DMS79 (cell line): ENCODE measurements at places on chromosomes 2 and 18.
A peak's percentile ranks its signal among the peaks of the same experiment; 100 is the strongest.

GRCh38 chr2:160039166-160039903 lies 23.1 kb downstream of the PLA2R1 start:
- no peak for DNase-seq

DNA sequence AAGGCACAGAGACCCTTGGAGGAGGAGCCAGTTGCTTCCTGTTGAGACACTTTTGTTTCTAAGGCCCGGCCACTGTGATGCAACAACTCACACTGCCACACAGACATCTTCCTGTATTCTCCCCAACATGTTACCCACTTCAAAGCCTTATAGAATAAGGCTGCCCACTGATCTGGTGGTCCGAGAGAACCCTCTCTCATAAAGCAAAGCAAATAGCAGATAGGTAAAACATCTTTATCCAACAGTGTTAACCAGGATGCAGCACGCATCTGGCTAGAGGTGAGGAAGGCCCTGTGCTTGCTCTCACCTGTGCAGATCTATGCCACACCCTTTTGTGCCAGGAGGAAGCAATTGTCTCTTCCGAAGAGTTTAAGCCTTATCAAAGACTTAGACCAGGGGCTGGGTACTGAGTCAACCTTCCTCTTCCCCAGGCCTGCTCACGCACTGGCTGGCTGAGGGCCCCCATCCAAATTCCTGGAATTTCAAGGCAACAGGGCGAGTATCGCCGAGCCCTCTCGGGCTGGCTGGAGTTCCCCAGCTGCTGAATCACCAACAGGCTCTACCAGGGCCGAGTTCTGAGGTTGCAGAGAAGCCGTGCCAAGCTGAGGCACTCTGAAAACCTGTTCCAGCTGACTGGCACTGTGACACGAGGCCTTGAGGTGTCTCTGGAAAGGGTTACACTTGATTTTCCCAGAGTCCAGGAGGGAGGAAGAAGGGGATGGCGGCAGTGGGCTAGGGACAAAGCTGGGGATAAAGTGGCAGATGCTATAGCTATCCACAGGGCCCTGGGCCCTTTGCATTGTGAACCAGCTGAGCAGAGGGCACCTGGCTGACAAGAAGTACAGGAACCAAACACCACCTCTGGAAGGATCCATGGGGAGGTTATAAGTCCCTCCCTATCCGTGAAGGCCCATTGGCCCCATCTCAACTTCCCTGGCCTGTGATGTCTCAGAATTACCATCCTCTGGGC lies 29.3 kb downstream of the TGFA start:
- peak; percentile 49 for DNase-seq

GRCh38 chr18:54947091-54947490 lies 12.2 kb downstream of the CCDC68 start:
- DNase-seq: peak; percentile 3

- DNase-seq: no peak
Measured at GRCh38 chr2:150710916-150711315, 223.4 kb upstream of the RND3 start.

- no peak for DNase-seq
Measured at GRCh38 chr18:38444971-38445803, 879.6 kb upstream of the CELF4 start.

DNA sequence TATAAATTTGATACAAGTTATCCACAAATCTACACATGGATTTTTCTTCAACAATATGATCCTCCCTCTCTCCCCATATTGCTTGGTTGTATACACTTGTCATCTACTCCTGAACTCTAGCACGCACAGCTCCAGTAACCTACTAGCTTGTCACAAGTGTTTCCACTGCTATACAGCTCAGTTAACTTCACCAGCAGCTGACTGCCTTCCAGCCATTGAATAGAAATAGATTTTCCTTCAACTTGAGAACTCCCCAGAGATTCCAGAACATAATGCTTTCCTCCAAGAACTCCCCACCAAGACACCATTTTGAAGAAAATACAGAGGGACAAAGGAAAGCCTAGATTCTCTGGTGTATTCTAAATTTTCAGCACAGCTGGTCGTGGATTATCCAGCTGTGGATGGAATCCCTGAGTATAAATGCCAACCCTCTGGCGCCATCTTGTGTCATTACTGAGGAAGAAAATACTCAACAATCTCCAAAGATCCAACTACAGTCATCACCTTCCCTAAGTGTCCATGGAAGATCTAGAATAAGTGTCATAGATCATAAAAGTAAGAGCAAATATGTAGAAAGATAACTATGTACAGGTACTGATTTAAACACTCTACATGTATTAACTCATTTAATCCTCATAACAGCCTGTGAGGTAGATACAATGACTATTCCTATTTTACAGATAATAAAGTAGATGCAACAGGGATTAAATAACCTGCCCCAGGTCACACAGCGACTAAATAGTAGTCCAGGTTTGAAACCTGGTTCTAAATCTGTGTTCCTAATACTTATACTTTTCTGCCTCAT lies 156.7 kb downstream of the ARHGAP28 start:
- DNase-seq: no peak

DNA sequence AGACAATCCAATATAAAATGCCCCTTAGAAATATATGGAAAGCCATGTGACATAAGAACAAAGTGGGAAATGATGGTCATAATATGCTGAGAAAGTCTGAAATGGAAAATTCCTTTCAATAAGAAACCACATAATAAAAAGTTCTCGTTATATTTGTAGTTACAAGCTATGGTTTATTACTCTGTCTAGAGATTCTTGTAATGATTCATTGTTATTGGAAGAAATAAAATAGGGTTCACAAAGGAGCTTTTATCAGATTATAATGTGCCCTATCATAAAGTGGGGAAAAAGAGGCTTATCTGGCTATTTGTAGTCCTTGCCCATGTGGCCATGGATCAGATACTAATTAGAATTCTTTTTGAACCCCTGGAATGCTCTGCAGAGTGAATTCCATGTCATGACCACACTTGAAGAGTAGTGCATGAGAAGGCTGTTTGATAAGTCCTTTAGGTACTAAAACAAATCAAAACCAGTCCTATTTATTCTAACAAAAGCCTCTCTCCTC lies 420.7 kb upstream of the NRP2 start:
- no peak for DNase-seq

- DNase-seq: peak; percentile 89
Measured at GRCh38 chr2:231673348-231673770, 35.0 kb upstream of the PTMA start.

GRCh38 chr18:13448335-13448795 lies 229.8 kb downstream of the LDLRAD4 start:
- DNase-seq: no peak

DNA sequence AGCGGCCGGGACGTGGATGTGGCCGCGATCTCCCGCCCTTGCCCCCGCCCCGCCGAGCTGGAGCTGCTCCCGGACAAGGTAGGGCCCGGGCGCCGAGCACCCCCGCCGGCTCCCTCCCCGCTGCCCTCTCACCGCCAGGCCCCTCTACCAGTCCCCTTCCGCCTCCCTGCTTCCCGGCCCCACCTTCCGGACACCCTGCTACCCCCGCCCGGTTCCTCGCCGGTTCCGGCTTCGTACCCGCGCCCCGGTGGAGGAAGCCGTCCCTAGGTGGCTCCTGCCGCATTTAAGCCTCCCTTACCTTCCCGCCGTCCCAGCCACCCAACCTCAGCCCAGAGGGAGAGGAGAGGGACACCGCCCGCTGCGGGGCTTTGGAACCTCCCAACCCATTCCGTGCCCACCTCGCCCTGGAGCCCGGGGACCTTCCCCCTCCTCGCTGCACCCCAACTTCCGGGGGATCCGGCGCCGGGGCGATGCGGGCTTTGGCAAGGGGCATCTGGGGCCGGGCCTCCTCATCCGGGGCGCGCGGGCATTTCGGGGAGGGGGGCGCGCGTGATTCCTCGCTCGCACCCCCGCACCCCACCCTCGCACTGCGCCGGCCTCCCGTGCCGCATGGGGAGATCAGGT lies 475 bp downstream of the B3GNT2 start:
- DNase-seq: peak; percentile 13

GRCh38 chr2:218161644-218162043 lies 5.1 kb downstream of the CXCR1 start:
- no peak for DNase-seq

GRCh38 chr2:60806988-60807681 lies 51.1 kb downstream of the PAPOLG start:
- DNase-seq: no peak

GRCh38 chr2:195763866-195764265 lies 106.8 kb downstream of the SLC39A10 start:
- DNase-seq: no peak

DNA sequence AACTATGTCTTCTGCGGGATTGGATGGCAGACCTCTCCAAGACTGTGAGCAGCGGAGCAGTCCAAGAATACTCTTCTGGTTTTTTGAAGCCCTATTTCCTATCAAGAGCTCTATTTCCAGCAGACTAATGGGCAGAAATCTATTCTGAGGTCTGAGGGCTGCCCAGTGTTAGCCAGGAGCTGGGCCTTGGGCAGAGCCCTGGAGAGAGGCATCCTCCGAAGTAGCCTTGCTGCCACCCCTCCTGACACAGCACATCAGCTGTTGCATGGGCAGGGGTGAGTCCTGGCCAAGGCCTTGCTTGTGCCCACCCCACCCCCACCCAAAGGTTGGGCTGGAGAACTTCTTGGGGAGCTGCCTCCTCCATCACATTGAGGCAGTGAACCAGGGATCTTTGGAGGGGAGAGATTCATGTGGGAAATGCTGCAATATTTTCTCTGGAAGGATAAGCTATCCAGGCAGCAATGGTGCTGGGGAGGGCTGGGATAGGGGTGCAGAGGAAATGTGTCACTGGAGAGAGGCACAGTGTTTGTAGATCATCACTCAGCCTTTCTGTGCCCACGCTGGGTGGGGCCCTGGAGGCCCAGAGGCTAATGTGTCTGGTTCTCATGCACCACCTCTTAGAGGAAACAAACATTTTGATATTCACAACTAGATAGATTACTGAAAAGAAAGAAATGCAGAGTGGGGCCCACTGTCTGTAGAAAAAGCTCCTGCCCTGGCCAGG lies 104.7 kb downstream of the VSNL1 start:
- DNase-seq: no peak

- no peak for DNase-seq
Measured at GRCh38 chr2:46329803-46330775, 32.9 kb downstream of the EPAS1 start.

DNA sequence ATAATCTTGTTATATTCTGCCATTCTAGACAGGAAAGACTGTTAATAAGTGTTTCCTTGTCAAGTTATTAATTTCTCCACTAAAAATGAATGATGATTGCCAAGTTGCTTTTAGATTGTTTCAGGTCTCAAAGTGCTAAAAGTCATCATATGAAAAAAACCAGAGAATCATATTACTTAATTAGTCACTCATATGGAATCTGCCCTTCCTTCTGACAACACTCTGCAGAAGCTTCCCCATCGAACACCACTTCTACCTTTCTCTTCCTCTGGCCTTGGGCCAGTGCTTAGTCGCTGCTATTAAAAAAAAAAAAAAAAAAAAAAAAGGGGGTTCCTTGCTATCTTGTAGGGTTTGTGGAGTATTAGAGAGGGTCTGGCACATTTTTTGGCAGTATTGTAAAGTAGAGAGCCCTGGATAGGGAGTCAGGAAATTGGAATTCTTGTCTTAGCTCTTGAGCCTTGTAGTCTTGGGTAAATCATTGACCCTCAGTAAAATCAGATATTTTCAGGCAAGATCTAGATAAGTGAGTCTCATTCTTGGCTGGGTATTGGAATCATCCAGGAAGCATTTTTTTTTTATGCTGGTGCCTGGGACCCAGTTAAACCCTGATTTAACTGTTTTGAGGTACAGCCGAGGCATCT lies 141.7 kb upstream of the CCDC68 start:
- DNase-seq: no peak

DNA sequence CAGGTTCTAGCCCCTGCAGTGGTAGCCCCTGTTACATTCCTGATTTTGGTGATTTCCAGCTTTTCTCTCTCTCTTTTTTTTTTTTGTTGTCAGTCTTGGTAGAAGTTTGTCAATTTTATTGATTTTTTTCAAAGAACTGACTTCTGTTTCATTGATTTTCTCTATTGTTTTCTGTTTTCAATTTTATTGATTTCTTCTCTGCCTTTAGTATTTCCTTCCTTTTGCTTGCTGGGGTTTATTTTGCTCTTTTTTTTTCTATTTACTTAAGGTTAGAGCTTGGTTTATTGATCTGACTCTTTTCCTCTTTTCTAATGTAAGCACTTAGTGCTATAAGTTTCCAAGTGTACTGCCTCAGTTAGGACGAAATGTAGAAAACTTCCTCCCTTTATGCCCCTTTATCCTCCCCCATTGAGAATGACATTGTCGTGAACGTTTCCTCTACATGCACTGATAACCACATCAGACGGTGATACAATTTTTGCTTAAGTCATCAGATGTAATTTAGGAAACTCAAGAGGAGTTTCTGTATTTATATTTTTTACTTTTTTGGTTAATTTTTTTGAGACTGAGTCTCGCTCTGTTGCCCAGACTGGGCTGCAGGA lies 81.1 kb upstream of the HS6ST1 start:
- no peak for DNase-seq

GRCh38 chr2:198127627-198128026 lies 323.2 kb downstream of the PLCL1 start:
- no peak for DNase-seq

DNA sequence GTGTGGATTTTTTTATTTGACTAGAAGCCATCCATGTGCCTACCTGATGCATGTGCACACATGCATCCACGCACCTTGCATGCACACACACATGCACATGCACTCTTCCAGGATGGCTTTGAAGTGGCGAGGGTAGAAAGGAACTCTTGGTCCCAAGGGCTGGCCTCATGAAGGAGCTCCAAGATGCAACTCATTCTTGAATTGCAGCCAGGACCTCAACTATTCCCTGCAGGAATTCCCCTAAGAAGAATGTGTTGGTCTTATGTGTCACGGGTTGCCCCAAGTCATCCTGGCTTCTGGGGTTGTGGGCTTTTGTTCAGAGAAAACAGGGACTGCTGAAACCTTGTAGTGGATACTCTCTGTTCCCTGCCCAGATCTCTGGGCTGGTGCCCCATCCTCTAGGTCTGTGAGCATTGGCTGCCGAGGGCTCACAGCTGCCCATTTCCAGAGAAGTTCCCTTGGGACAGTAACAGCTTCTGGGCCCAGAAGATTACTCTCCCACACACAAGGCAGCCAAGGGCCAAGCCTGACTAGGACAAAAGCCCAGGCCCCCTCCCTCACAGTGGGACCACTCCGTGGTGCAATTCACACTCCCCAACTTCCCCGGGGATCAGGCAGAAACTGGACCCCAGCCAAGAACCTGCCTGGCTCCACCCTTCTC lies 137.6 kb downstream of the COPS8 start:
- DNase-seq: no peak

DNA sequence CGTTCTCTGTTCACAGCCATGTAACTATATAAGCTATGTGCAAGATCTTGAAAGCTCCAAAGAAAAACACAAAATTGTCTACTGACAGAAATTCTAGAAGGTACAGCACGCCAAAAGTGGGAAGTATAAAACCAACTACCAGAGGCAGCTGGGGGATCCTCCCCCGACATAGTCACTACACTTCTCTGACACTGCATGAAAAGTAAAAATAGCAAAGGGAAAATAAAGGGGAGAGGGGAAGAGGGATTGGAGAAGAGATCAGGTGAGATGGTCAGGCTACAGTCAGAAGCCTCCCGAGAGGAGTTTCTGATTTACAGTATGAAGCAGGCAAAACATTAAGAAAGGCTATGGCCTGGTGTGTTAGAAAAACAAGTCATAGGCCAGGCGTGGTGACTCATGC lies 39.8 kb upstream of the PCBP1 start:
- no peak for DNase-seq
